Heart left ventricle (tissue), 16 donors: ENCODE measurements at places on chromosomes 5 and 9.

GRCh38 chr9:133309608-133310007 lies 26.4 kb downstream of the SURF6 start:
- no peak overlapping the region for H3K27ac ChIP-seq
- no peaks in the 10 kb centered on the region for H3K27me3 ChIP-seq
- no peak overlapping the region for H3K4me3 ChIP-seq
- no peaks in the 10 kb centered on the region for H3K4me1 ChIP-seq

DNA sequence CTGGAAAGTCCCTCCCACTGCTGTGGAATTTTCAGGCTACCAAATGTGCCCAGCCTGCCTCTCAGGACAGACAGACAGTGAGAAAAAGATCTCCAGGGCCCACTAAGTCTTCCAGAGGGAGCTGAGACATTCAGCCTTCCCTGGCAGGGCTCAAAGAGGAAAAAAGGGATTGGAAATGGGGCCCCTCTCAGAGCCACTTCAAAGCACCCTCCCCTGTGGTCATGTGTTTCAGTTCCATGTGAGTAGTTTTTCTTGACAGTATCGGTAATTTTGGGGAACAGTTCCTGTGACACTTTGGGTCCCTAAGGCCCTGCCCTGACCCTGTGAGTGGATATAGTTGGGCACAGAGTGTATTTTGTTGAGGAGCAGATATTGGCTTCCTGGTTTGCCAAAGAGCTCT lies 25.0 kb downstream of the LARP1 start:
- H3K36me3 ChIP-seq = no peaks in the 10 kb centered on the region
- no peak for DNase-seq
- H3K4me1 ChIP-seq = peaks cover 36% of the 10 kb centered on the region
- H3K27ac ChIP-seq = no peak overlapping the region
- H3K27me3 ChIP-seq = no peaks in the 10 kb centered on the region

GRCh38 chr5:94524841-94525697 lies 93.3 kb downstream of the KIAA0825 start:
- no peaks in the 10 kb centered on the region for H3K4me1 ChIP-seq
- no peak for DNase-seq
- H3K36me3 ChIP-seq = no peaks in the 10 kb centered on the region
- no peak overlapping the region for H3K4me3 ChIP-seq
- H3K27me3 ChIP-seq = no peaks in the 10 kb centered on the region

- H3K36me3 ChIP-seq = no peaks in the 10 kb centered on the region
- H3K27ac ChIP-seq = no peak overlapping the region
- no peaks in the 10 kb centered on the region for H3K27me3 ChIP-seq
- peaks cover 15% of the 10 kb centered on the region for H3K4me1 ChIP-seq
Measured at GRCh38 chr5:956941-957747, 51.5 kb upstream of the NKD2 start.
